ENCODE measurements at places on chromosomes 7 and 10.

DNA sequence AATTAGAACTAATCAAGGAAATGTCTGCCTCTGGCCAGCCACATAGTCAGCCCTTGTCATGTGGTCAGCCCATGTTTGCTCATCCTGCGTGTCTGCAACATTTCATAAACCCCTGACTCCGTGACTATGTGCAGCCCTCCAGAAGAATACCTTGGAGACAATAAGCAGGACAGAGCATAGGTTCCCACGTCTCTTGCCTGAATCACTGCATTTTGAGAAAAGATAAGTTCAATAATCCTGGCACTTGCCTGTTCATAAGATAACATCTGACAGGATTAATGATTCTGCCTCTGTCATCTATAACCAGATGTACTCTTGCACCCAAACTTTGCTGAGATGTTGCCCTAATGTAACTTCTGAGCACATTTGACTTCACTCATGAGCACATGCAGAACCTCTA is 78.4 kb downstream of the AKR1D1 start:
- DNase-seq = no peak

- no peak for DNase-seq
Measured at GRCh38 chr10:22414146-22414545, 68.8 kb downstream of the SPAG6 start.

- DNase-seq = no peak
Measured at GRCh38 chr10:94427166-94427565, 24.8 kb downstream of the TBC1D12 start.

DNA sequence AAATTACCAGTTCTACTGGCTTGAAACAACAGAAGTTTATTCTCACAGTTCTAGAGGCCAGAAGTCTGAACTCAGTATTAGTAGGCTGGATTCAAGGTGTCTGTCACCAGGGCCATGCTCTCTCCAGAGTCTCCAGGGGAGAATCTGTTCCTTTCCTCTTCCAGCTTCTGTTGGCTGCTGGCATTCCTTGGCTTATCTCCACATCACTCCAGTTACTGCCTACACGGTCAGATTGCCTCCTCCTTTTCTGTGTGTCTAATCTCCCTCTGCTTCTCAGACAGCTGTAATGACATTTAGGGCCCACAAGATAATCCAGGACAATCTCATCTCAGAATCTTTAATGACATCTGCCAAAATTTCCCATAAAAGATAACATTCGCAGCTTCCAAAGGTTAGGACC is 36.6 kb downstream of the MAPK8 start:
- DNase-seq = no peak

Data from NCI-H2081 treated with DMSO at 0.1 percent for 48 hours (cell line).